SIG-M5 (cell line): ENCODE measurements at places on chromosomes 1 and 21.

DNA sequence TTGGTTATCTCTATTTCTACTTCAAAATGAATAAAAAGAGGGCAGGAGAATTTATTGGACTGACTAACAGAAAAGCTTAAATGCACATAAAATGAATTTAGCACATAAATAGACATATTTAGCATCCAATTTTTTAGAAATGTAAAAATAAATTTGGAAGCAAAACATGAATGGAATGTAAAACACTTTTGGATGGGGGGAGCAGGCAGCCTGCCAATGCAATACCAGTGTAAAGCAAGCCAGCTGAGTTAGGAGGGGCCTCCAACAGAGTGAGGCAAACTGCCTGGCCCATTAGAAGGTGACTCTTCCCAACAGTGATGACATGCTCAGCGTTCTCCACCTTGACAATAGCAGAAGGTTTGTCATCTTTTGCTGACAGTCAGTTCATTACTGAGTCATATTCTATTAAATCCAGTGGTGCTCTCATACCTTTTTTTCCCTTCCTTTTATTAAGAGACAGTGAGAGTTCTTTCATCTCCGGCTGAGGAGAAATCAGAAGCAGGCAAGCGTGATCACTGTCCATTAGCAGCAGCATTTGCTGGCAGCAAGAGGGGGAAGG, 19.5 kb upstream of the EXO1 start:
- no peak for DNase-seq

- no peak for DNase-seq
Measured at GRCh38 chr1:56586502-56586901, 7.1 kb upstream of the PLPP3 start.

DNA sequence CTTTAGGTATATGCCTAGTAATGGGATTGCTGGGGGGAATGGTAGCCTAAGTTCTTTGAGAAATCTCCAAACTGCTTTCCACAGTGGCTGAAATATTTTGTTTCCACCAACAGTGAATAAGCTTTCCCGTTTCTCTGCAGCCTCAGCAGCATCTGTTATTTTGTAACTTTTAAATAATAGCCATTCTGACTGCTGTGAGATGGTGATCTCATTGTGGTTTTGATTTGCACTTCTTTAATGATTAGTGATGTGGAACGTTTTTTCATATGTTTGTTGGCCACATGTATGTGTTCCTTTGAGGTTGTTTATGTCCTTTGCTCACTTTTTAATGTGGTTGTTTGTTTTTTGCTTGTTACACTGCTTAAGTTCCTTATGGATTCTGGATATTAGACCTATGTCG, 237.4 kb downstream of the CENPF start:
- DNase-seq, result no peak

GRCh38 chr1:113808450-113809195, 3.7 kb downstream of the RSBN1 start:
- no peak for DNase-seq

- no peak for DNase-seq
Measured at GRCh38 chr1:214588963-214589597, 13.9 kb upstream of the CENPF start.

- no peak for DNase-seq
Measured at GRCh38 chr1:47769295-47769694, 227.9 kb downstream of the TRABD2B start.

DNA sequence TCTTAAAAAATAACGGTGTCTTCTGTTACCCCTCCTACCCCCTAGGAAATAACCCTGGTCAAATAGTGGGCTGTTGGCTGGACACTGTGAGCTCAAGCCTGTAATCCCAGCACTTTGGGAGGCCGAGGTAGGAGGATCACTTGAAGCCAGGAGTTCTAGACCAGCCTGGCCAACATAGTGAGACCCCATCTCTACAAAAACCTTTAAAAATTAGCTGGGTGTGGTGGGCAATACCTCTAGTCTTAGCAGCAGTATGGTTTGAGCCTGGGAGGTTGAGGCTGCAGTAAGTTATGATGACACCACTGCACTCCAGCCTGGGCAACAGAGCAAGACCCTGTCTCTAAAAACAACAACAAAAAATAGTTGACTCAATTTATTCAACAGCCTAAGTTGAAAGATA, 453.7 kb downstream of the SIPA1L2 start:
- no peak for DNase-seq

- DNase-seq, result no peak
Measured at GRCh38 chr1:160522622-160523345, at the start of gene SLAMF6. Gene SLAMF6 (minus strand): TSS chr1:160523255. CDS start chr1:160523192, 63 bp downstream.

DNA sequence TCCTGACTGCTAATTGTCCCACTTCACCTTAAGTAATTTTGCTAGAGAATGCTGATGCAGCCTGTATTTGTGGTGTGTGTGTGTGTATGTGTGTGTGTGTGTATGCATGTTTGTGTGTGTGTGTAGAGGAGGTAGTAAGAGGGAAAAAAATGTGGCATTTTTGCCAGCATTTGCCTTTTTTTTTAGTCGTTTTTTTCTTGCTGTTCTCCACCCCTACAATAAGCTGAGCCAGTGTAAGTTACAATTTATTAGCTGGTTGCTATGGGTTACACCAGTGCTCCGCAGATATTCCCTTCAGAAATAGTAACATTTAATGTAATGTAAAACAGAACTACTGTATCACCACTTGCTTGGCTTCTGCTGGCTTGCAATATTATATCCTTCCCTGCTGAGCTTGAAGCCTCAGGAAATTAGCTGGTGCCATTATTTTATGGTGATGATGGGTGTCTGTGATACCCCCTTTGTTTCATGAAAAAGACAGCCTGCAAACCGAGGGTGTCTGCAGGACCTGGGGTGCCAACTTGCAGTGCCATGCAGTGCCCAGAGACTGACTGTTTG, 23.4 kb upstream of the IGSF3 start:
- no peak for DNase-seq
